Stimulated activated CD8-positive, alpha-beta memory T cell treated with anti-CD3 and anti-CD28 coated beads, Interleukin-15, amount 100 ng/mL, for 48 hours (primary cell): ENCODE measurements at places on chromosomes 7 and 10.

DNA sequence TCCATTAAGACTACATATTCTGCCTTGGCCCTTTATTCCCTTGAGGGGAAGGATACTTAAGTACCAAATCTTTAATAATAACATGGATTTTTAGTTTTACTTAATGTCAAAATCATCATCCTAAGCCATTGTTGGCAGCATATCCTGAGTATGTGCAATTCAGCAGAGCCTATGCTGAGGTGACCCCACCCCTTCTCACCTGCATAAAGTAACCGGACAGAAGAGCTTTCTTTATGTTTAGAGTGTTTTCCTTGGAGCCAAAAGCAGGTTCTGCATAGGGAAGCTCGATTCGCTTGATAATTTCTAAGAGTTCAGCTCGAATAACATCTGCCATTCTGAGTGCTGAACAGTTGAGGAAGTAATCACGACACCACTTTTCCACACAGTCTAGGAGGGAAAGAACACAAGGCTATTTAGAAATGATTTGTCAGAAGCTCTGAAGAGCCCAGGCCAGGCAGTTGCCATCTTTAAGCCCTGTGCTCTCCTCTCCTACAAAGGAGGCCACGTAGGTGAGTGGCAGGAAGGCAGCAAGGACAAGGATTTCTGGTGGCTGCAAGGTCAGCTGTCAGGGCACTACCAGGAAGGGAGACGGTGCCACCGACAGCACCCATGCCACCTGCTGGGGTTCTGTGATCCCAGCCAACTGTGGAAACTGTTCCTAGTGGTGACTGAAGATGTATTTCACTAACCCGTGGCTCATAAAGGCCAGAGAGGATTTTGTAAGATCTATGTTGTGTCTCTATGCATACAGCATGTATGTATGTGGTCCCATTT is 15.6 kb downstream of the BCCIP start:
- DNase-seq = no peak

- DNase-seq = no peak
Observed at GRCh38 chr10:122141821-122142640, 129.1 kb upstream of the BTBD16 start.

- DNase-seq = no peak
Observed at GRCh38 chr7:139086454-139086853, 23.1 kb downstream of the ZC3HAV1 start.

DNA sequence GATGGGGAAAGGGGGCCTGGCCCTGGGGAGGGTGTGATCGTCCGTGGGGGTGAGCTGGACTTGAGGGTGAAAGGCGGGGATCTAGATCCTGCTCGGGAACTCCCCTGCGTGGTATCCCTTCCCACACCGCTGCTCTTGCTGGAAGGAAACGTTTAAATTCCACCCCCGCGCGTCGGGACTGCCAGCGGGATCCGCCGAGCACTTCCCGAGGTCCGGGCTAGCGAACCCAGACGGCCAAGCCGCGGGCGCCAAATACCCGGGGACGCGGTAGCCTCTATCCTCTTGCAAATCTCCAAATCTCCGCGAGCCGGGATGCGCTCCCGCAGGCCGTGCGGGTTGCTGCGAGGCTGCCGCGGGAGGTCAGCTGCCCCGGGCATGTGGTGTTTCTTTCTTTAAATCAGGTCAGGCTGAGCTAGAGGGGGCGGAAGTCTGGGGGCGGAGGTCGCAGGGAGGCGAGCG is 904 bp downstream of the NPTX2 start:
- no peak for DNase-seq

- DNase-seq = no peak
Observed at GRCh38 chr7:149772956-149773434, 393 bp downstream of the ZNF467 start.

GRCh38 chr7:69208276-69208675 is 390.0 kb upstream of the AUTS2 start:
- no peak for DNase-seq

DNA sequence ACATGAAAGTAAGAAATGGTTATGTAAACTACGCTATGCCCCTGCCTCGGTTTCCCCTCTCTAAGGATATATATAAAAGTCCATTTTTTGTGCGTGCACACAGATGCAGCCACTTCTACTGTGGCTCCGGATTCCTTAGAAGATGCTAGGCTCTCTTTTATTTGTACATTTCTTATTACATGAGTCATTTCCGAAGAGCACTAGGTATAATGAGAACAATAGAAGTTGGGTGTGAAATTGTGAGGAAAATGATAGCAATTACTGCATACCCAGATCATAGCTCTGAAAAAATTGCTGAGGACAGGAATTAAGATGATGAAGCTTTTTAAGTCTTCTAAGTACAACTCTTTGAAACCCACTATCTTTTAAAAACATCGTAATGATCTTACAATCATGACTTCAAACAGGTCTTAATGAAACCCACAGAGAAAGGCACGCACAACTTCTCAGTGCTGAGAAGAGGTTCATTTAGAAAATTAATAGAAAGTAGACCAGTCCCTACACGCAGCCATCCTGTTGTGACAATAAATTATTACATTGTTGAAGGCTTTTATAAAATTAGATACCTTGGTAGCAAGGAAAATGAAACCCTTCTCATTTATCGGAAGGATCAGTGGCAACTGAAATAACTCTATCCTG is 96.2 kb upstream of the FGFR2 start:
- DNase-seq = no peak
